Astrocyte (in vitro differentiated cells and primary cell): ENCODE measurements at places on chromosomes 5 and 9.

DNA sequence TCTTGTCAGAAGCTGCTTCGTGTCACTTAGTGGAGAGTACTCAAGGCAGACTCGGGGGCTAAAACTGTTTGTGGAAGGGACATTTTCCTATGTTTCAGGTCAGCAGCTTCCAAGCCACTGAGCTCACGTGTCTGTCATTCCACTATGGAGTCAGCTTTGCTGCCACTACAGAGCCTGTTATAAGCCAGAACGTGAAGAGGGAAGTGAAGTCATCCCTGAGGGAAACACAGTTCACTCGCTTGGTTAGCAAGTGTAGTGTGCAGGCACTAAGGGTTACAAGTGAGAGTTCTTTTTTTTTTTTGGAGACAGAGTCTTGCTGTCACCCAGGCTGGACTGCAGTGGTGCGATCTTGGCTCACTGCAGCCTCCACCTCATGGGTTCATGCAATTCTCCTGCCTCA is 24.5 kb upstream of the LTC4S start:
- no peak for DNase-seq

DNA sequence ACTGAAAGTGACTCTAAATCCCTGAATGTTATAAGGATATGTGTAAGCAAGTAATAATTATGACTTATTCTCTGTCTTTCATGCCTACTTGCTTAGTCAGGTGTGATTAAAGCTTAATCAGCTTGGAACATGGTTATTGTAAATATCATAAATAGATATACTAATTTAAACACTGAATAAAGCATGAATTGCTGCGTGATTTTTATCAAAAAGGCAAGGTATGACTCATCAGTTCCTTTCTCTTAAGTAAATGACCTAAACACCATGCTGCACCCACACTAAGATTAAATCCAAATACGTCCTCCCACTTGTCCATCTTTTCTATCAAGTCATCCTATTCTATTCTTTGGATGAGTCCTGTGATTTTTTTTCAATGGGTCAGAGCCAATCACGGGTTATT is 124.6 kb upstream of the MTAP start:
- peak; percentile 92 for DNase-seq

DNA sequence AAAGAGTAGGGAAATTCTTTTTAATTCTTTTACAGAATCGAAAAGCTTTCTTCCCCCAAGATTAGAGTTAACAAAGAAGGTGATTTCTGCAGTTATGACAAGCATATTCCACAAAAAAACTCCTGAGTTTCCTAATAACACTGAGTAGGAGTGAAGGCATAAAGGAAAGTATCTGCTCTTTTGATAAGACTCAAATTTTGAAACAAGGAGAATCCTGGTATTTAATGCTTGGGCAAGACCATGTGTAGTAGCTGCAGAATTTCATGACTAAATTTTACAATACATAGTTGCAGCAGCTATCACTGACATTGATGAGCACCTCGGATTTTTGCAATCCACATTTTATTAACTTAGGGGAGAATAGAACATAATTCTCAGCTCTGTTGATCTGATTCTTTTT is 92.6 kb downstream of the MARCHF3 start:
- no peak for DNase-seq

GRCh38 chr9:123772374-123772773 is 157.6 kb downstream of the DENND1A start:
- DNase-seq = no peak

DNA sequence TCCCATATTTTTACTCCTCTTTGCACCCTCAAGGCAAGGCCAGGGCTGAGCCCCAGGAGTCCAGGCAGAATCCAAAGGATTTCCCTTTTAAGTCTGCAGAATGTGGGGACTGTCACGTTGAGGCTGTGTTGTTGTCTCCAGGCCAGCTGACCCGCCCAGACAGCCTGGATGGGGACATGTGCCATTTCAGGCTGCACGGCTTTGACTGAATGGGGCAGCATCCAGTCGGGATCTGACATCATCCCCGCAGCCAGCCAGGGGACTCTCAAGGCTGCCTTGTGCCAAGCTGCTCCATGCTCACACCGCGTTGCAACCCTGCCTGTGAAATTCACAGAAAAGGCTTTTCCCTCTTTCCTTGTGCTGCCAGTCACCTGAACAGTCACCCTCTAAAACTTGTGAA is 2.2 kb upstream of the ZNF366 start:
- no peak for DNase-seq

- DNase-seq = no peak
Measured at GRCh38 chr5:1208743-1209488, 7.5 kb downstream of the SLC6A19 start.
